HT-29 (cell line): ENCODE measurements at places on chromosomes 1 and 21.

DNA sequence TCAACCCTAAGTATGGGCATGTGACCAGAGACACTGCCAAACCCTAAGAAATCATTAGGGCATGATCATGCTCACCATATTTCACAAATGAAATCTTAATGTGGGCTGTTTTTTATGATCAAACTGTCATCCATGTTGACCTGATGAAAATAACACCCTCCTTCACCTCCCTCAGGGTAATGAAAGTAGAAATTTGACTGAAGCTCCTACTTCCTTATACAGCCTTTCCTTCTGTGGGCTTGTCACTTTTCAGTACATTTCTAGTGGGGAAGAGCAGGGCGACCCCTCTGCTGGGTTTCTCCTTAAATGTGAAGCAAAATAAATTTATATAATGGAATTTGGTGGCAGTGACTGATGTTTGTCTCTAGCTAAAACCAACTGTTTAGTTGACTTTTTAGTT is 25.9 kb downstream of the IVNS1ABP start:
- DNase-seq, result peak; percentile 12

DNA sequence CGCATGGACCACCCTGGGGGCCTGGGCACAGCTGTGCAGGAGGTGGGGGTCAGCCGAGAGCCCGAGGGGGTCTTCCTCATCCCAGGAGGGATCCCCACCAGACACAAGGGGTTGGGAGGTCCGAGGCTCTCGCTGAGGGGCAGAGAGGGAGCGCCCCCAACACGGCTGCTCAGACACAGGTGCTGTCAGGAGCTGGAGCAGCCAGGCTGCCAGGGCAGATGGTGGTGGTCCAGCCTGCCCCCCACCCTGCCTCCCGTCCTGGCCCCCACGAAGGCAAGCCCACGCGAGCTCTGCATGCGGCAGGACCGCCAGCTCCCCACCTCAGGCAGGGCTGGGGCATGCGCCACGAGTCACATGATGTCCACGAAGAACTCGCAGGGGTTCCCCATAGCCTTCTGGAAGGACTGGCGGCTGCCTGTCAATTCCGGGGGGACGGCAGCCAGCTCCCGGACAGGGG is 4.7 kb downstream of the TAS1R3 start:
- no peak for DNase-seq

DNA sequence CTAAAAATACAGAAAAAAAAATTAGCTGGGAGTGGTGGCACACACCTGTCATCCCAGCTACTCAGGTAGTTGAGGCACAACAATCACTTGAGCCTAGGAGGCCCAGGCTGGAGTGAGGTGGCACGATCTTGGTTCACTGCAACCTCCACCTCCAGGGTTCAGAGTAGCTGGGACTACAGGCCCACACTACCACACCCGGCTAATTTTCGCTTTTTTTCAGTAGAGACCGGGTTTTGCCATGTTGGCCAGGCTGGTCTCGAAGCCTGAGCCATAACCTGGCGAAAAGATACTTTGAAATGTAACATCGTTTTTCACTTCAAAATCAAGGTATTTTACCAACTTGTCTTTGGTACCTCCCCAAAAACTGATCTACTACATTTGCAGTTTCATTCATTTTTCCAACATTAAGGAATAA is 6.1 kb downstream of the GAS5 start:
- peak; percentile 39 for DNase-seq

DNA sequence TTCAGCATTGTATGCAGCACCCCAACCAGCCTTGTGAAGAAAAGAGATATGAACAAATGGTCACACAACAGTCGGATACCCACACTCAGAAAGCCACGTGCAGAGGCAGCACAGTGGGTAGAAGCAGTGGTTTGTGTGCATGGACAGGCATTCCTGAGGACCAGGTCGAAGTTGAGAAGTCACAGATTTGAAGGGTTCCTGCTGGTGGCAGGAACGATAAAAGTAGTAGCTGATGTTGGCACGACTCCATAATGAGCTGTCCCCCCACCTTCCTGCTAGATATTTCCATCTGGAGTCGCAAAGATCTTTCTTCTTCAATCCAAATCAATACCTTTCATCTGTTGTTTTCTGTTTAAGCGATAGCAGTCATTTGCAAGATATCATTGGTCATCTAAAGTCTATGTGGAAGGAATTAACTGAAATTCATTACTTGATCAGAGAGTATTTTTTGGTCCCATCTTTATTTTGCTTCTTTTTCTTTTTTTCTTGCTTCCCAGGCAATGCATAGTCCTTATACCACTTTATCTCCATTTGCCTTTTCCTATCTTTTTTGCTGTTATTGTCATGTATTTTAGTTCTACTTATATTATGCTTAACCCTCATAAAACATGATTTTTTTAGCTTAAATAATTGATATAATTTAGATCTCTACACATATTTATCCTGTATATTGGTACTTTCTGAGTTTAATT is 176.4 kb downstream of the DHRS3 start:
- no peak for DNase-seq

DNA sequence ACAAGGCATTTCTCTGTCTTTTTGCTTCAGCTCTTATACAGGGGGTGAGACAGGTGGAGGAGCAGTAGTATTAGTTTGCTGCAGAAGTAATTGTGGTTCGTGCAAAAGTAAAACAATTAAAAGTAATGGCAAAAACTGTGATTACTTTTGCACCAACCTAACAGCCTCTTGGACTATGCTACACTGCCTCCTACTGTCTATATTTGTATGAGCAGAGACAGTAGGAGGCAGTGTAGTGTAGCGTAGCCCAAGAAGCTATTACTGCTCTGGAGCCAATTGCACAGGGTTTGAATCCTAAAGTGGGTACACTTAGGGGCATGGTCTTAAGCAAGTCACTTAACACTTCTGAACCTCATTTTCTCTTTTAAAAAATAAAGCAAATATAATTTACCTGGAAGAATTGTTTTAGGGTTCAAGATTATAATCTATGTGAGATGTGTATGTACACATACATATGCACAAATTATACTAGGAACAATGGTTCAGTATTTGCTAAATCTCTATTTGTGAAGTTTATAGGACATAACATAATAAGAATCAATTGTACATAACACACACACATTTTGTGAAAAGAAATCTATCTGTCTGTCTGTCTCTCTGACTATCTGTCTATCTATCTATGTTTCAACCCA is 103.8 kb downstream of the BRINP3 start:
- DNase-seq, result peak; percentile 27

- no peak for DNase-seq
These were observed 24.0 kb upstream of the LRRC3 start for GRCh38 chr21:44431300-44431699.
